ENCODE measurements at places on chromosomes 3 and 15.

- no peak for DNase-seq
These were observed 213.3 kb upstream of the THBS1 start for GRCh38 chr15:39367596-39367995.

GRCh38 chr15:41746802-41747201 lies 27.5 kb upstream of the MAPKBP1 start:
- no peak for DNase-seq

- no peak for DNase-seq
These were observed 140.2 kb downstream of the ITPR1 start for GRCh38 chr3:4633078-4634004.

DNA sequence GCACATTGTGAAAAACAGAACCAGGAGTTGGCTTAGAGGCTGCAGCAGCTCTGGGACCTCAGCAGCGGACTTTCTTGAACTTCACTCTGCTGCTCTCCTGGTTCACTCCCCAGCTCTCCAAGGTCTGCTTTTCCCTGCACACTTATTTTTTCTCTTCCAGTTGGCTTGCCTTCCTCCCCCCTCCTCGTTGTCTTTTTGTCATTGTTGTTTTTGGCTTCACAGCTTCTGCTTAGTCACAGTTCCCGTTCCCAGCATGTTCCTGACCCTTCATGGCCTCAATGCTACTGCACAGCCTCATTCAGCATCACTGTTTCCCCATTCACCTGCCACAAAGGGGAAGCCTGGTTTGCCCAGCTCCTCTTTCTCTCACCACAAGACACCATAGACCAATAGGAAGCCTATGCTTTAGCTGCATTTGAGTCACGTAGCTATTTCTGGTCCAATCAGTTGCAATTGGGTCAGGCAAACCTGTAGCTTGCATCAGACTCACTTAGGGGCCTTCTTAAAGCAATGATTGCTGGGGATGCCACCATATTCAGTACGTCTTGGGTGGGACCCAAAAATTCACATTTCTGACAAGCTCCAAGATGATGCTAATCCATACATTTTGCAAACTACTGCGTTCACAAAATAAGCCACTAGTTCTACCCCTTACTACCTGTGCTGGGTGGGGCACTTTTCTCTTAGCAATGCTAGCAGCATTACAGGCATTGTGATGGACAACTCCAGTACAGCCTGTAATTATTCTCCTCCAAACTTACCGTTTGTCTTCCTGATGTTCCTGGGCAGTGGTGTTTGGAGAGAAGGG lies 7.8 kb upstream of the SUMF1 start:
- DNase-seq = no peak

DNA sequence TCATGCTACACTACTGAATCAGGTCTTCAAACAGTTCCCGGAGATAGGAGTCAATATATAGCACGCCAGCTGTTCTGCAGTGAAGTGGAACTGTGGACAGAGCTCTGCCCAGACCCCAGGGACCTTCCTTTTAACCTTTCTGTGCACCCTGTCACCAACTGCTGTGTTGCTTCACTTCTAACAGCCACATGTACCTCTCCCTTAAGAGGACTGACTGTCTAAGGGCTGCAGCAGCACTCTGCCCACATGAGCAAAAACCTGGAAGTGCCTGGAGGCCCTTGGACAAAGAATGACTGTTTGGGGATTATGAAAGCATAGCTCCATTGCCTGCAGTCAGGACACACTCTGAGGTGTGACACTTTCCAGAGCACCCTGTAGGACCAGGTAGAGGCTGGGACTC lies 88.3 kb upstream of the CTNNB1 start:
- DNase-seq = no peak

DNA sequence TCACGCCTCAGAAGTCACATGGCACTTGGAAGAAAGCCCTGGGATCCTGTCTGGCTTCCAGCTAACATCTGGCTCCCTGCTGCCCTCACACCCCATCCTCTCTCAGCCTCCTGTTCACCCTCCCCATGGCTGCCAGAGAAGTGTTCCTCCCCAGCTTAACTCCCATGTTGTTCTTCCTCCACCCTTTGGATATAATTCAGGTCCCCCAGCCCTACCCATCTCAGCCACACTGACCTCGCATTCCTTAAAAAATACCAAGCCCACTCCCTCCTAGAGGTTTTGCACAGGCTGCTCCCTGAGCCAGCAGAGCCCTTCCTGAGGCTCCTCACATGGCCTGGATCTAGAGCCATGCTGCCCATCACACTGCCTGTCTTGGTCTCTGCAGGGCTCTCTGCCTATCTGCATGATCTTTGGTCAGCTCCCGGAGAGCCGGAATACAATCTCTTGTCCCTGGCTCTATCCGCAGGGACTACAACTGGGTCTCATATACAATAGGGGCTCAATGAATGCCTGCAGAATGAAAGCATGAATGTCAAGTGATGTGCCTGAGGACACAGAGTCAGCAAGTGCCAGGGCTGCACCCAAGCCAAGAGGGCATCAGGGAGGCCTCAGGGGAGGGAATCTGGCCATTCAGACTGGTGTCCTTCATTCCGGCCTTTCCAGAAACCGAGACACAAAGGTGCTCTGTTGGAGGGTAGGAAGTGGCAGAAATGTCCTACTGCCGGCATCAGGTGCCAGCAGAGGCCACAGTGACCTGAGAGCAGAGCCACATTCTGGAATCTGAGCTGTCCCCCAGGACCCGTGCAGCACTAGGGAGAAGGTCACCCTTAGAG lies 3.8 kb upstream of the TKT start:
- no peak for DNase-seq

GRCh38 chr3:33067484-33067883 lies 29.5 kb downstream of the GLB1 start:
- DNase-seq = peak; percentile 52

GRCh38 chr15:92906563-92907081 lies 6.5 kb downstream of the CHD2 start:
- no peak for DNase-seq

DNA sequence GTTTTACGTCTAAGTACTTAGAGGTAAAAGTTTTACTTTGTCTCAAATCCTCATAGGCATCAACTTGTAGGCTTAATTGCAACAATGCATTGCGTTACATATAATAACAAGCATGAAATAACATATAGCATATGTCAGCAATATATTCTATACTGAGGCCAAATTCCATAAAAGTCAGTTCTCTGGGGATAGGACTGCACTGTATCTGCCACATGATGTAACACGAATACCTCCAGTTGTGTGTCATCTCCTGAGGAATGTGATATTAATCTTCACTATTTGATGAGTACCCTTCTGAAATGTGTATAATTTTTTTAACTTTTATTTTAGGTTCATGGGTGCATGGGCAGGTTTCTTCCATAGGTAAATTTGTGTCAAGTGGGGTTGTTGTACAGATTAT lies 126.4 kb downstream of the IMPG2 start:
- DNase-seq = no peak

DNA sequence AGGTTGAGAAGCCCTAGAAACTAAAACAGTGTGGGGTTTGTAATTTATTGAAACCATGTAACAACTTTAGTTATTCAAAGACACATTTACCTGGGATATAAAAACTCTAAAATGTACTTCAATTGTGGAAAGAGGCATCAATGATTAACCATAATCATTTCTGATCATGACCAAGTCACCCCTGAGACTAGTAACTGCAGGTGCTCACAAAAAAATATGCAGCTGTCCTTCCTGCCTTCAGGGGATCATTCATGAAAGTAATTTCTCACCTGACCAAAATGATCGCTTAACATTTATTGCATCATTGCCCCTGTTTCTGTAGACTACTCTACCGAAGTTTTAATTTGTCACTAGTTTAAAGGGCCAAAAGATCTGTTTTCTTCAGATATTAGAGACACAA lies 9.0 kb downstream of the ACP3 start:
- DNase-seq = no peak

DNA sequence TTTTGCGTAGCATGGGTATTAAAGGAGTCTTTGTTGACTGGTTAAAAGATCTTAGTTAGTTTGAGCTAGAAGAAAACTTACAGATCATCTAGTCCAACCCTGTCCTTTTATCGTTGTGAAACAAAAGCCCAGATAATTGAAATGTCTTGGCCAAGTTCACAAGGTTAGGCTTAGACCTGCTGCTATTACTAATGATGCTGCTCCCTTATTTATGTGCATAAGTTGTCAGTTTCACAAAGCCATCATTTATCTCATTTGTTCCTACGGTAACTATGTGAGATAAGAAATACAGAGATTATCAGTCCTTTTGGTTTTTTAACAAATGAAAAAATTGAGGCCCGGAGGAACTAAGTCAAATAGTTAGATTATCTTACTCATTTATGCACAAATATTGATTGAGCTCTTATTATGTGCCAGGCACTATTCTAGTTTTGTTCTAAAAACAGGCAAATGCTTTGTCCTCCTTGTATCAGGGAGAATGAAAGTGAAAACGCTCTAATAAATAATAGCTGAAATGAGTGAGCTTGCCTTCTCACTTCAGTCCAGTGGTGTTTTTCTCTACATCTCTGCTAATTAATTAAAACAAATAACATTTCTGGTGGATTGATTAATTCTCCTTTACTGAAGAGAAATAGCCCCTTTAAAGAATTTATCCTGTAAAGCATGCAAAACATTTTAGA lies 49.1 kb upstream of the TPRG1 start:
- peak; percentile 38 for DNase-seq

DNA sequence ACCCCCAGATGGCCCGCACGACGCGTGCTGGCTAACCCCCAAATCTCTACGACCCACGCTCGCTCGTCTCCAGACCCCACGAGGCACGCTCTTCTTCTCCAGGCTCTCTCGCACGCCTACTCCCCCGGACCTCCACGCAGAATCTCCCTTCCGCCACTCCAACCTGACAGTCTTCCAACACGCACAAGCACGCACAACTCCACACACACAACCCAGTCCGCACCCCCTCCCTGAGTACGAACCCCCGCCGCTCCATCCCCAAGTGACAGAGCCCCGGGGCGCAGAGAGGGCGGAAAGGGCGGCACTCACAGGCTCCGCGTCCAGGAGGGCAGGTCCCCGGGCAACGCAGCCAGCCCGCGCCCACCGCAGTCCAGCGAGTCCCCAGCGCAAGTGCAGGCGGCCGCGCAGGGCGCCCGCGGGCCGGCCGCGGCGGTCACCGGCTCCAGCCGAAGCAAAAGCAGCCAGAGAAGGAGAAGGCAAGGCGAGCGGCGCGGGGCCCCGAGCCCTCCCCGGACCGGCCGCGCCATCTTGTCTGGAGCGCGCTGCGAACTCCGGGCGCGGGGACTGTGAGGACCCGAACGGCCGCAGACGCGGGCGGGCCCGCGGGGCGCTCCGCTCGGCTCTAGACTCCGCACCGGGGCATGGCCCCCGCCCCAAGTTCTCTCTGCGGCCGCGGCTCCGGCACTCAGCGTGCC lies 794 bp downstream of the LRIG1 start:
- DNase-seq = peak; percentile 32

DNA sequence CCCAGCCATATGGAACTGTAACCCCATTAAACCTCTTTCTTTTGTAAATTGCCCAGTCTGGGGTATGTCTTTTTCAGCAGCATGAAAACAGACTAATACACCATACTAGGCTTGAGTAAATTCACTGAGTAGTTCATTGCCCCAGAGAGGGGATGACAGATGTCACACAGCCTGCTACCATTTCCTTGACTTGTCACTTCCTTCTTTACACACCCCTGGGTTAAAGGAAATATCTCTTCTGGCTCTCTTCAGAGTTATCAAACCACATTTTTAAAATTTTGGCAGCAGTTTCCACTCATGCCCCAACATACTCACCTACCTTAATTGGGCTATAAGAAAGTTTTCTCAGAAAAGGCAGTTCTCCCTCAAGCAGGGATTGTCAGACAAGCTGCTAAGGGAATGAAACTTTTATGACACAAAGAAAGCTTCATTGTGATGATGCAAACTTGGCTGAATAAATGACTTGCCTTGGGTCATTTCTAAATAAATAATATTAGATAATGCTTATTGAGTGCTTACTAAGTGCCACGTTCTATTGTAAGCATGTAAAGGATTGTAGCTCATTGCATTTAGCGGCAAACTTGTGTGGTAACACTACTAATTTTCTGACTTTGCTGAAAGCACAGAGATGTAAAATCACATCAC lies 68.0 kb upstream of the RBMS3 start:
- DNase-seq = no peak

DNA sequence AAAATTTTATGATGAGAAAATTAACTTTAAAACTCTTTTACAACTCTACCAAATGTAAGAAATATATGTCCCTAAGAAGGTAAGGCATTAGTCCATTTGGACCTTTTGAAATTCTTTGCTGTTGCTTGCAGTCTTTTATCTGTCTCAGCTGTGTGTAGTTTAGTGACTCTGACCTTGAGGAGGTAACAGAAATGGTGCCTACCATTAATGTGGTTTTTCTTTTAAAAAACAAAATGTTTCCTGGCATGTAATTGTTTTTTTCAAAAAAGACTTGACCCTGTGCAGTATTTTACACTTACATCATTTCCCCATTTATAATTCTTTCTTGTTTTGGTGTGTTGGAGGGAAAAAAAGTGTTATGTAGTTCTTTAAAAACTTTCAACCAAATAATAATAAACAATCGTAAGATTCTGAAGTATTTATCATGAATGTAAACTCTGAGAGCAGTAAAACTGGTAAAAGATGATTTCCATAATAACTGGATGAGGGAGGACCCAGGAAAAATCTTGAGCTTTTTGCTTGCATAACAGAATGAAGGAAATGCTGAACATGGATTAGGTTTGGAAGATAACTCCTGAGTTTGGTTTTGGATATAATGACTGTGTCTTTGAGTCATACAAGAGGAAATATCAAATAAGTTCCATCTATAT lies 225.1 kb downstream of the CHST2 start:
- DNase-seq = no peak

DNA sequence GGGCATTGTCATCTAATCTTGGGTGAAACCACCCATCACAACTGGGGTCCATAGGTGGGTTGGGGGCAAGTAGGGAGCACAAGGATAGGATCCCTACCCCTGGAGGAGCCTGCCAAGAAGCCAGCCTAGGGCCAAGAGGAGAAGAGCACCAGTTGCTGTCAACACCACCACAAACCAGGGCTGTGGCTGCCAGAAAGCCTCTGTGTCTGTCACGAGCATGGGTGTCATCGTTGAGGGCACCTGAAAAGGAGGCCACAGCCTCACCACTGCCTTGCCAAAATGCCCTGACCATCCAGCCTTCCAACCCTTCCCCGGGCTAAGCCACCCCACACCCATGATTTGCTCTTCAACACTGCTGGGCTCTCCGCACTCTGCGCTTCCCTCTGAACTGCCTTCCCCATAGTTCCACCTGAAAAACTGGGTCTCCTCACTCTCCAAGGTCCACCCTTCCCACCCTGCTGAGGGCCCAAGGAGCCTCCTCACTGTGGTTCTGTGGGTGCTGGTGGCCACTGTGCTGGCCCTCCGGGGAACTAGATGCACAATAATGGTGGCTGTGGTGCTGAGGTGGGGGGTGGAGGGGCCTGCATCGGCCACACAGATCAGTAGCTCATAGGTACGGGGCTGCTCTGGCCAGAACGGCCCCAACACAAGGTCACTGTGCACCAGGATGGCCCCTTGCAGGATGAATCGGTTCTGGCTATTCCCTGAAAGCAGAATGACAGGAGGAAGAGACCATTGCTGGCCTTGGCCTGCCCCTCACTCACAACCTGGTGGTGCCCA lies 6.2 kb upstream of the IP6K1 start:
- no peak for DNase-seq

- DNase-seq = no peak
These were observed 561.3 kb upstream of the ZNF717 start for GRCh38 chr3:76346690-76347089.

Data from CD4-positive, alpha-beta T cell (primary cell).